NCI-H187 treated with DMSO at 0.1 percent for 48 hours (cell line): ENCODE measurements at places on chromosomes 13 and 19.

DNA sequence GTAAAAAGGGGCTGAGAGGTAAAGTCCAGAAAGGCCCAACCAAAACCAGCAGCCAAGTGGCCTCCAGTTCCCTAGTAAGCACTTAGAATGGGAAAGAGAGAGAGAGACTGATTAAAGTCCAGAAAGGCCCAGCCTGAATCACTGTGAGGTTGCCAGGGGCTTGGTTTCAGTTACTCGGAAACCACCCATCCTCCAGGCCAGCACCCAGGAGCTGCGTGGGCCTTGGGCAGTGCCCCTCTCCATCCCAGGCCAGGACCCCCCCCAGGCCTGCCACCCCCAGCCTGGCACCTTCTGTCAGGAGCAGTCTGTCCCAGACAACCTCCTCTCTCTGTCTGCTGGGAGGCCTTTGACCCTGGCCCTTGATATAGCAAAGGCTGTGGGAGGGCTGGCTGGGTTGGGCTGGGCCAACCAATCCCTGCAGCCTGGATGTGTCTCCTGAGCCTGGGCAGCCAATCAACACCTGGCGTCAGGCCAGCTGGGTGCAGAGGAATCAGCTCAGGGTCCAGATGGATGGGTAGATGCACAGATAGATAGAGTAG is at the start of gene CYP4F2:
Gene CYP4F2 (minus strand): TSS at position 337 of the 539 bp plus-strand sequence. CDS start 463 bp downstream, outside the sequence.
- DNase-seq, result no peak

DNA sequence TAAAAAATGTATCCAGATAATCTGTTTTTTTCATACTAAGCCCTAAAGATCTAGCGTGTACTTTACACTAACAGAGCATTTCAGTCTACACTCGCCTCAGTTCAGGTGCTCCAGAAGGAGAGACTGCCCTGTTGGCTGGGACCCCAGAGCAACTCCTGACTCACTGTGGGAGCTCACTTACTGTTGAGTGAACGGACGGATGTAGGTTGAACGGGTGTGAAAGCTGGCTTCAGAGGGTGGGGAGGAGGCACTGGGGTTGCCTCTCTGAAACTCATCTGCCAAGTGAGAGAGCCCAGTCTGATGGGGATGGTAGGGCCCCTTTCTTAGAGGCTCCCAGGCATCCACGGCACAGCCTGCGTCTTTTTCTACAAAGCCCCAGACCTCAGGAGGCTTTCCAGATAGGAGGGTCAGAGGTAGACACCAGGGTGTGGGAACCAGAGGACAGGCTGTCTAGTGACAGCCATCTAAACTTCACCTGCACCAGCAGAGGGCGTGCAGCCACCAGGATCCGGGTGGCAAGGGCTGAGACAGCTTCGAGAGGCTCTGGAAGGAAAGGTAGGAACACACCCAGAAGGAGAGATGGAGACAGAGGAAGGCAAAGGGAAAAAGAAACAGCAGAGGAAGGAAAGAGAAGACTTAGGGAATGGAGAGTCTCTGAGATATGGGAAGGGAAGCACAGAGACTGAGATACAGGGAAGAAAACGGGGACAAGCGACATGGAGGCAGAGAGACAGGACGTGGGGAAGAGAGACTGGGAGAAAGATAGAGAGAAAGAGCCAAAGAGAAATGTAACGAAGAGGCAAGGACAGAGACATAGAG is 3.7 kb downstream of the KASH5 start:
- peak; percentile 74 for DNase-seq

DNA sequence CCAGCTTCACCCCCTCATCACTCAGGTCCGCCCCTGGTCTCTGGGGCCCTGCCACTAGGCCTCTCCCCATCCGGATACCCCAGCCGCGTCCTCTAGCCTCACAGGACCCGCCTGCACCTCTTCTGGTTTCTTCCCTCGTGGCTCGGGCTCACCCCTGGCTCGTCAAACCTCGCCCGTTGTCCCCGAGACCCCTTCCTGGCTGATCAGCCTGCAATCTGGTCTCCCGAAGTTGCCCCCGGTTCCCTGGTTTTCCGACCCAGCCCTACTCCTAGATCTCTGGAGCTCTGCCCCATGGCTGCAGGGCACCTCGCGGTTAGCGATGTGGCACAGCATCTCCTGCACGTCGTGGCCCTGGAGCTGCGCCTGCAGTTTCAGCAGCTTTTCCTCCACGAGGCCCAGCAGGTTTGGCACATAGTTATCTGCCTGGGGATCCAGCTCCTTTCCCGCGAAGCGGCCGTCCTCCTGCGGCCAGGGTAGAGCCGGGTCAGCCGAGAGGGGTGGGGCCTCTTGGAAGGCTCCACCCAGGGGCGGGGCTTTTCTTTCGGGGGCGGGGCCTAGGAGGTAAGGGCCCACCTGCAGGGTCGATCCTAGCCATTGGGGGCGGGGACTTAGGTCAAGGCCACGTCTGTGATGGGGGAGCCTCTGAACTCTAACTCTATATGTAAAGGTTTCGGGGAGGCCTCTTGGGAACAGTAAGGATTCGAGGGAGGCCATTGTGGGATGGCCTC is 2.4 kb upstream of the RGL3 start:
- no peak for DNase-seq

DNA sequence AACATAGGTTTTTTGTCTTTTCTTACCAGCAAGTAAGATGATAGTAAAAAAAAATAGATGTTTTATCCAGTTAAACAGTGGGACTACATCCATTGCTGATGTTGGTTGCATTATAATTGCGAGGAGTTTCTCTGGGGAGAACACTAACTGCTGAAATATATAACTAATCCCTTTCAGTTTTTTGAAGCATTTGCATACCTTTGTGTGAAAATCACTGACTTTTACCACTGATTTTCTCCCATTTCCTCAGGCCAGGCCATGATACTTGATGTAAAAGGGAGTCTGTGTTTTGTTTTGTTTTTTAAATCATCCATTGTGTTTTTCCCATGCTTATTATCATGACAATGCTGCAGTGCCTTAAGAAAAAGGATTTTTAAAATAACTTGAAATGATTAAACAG is 699.5 kb downstream of the PCDH9 start:
- DNase-seq, result no peak

DNA sequence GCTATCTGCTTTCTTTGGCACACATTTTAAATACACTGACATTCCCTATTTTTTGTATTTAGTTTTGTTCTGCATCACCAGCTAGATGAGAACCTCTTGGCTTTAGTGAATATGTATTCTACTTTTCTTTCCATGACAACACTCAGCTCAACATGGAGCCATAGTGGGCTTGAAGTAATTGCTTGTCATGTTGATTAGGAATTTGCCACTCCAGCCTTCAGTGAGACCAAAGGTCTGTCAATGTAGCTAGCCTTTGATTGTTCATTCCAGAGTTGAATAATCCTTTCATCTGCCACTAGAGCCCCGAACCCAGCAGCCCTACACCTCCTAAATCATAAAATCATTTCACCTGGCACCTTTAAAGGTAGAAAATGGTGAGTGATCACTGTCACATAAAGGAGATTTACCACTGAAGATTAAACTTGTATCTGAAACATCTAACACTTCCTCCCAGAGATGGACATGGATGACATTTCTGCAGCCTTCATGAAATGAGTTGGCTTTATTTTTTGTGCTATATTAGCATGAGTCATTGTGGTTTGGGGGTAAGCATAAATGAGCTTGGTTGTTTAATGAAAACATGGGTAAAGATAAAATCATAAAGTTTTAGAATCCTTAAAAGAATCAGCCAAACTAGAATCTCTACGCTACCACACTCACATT is 29.2 kb upstream of the GARRE1 start:
- DNase-seq, result no peak

DNA sequence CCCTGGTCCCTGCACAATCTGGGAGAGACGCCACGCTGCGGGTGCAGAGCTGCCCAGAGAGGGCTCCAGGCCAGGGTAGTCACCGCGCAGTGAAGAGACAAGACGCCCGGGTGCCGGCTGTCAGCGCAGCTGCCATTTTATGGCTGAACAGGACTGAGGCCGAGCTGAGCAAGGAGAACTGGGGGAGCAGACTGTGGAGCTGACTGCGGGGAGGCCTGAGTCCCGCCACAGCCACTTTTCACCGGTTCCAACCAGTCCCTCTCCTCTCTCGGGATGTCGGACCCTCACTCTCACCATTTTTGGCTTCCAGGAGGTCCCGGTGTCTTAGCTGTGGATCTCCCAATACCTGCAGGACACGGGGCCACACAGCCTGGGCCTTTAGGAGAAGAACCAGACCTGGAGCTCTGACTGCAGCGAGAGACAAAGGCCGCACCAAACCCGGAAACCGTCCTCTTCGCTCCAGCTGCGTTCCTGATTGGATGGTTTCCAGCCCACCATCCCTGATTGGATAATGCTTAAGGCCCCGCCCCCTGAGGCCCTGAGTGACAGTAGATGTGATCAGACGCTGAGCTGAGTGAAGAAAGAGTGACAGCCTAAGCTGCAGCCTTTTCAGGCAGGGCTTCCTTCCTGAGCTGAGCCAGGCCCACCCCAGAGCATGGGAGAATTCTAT is at the start of gene ZNF626:
Gene ZNF626 (minus strand): TSS at position 422 of the 670 bp plus-strand sequence. CDS start 125 bp downstream, at position 297.
- peak; percentile 86 for DNase-seq

GRCh38 chr19:15837221-15837731 is 21.8 kb upstream of the OR10H1 start:
- no peak for DNase-seq

DNA sequence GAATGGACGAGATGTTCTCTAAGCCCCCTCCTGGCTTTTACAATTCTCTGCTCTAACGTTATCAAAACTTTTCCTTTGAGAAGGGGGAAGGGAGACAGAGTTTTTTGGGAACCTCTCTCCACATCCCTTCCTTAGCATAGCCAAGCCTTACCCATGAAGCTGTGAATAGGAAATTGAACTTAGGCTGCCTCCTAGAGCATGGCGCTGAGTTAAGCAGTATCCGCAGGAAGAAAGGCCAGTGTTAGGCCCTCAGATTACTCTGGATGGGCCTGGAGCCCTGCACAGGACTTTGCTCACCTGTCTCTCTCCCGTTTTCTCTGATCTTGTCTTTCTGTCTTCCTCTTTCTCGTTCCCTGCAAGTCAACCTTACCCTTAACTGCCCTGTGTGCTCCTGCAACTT is 39.6 kb downstream of the CYP2B6 start:
- DNase-seq, result no peak

DNA sequence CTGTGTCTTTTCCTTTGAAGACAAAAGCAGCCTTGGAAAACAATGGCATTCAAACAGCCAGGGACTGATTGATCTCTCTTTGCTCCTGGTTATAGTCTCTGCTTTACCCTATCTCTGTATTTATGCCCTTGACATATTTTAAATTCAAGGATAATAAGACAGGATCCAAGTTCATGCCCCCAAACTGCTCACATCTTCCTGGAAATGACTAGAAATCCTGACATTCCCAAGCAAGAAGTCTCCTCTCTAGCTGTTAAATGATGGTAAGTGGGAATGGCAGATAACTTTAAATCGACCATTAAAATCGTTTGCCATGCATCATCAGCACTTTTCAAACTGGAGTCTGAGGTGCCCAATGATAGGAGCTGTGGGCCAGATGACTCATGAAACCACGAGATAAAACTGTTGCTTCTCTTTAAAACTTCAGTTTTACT is 435.6 kb downstream of the FOXO1 start:
- no peak for DNase-seq

DNA sequence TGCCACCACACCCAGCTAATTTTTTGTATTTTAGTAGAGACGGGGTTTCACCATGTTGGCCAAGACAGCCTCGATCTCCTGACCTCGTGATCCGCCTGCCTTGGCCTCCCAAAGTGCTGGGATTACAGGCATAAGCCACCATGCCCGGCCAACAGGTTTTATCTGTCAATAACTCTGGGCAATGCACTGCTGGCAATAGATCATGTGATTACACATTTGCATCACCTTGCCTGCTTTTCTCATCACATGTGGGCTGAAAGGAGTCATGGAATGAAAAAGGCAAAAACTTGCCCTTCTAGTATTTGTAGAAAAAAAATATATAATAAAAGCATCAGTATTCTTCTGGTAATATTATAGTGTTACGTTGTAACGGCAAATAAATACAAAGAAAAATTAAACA is 164.5 kb downstream of the NHLRC3 start:
- no peak for DNase-seq

- DNase-seq, result no peak
Measured at GRCh38 chr19:15297416-15298224, 34.7 kb downstream of the BRD4 start.

DNA sequence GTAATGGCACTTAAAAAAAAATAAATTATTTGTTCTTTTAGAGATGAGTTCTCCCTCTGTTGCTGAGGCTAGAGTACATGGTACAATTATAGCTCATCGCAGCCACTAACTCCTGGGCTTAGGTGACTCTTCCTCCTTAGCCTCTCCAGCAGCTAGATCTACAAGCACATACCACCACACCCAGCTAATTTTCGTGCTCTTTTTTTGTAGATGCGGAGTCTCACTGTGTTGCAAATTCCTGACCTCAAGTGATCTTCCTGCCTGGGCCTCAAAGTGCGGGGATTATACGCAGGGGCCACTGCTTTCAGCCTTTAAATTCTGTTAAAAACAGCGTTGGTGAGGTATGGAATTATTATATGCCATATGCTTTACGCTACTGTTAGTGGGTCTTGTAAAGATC is 2034.0 kb downstream of the OLFM4 start:
- no peak for DNase-seq

DNA sequence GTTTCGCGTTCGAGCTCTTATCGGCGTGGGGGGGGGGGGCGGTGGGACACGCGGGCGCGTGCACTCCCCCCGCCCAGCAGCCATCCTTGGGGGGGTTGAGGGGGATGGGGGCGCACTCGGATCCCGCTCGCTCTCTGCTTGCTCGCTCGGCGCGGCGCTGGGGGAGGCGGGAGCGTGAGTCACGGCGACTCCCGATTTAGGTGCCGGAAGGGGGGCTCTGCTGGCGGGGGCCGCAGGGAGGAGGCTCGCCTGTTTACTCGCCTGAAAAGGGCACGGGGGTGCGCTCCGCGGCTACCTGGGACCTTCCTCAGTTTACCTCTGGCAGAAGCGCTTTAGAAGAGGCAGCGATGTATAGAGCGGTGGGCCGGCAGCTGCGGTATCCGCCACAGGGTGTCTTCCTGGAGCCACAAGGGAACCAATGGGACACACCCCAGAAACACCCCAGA is 1.1 kb upstream of the PDE4A start:
- DNase-seq, result no peak

- DNase-seq, result no peak
Measured at GRCh38 chr19:34481861-34482379, 362 bp downstream of the WTIP start.

- DNase-seq, result no peak
Measured at GRCh38 chr13:45422731-45423292, 4.6 kb upstream of the SLC25A30 start.

DNA sequence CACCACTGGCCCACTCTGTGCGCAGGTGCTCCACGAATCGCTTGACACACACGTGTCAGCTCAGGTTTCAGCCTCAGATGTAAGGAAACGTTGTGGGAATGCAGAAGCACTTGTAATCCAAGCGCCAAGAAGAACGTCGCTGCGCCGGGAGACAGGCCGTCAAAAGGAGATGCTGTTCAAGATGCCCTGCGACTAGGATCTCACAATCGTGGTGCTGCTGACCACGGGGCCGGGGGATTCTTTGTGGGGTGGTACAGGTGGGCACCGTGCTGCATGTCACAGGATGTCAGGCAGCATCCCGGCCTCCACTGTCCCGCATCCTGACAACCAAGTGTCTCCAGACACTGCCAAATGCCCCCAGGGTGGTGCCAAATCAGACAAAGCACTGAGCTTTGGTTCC is 16.9 kb upstream of the SIGLEC11 start:
- no peak for DNase-seq

- no peak for DNase-seq
Measured at GRCh38 chr19:3771906-3772455, at the start of gene RAX2. RAX2 (minus strand) TSS chr19:3772228; CDS start chr19:3771742, 486 bp downstream.
